Posterior cingulate gyrus (tissue), 11 donors: ENCODE measurements at places on chromosomes 5 and 9.

DNA sequence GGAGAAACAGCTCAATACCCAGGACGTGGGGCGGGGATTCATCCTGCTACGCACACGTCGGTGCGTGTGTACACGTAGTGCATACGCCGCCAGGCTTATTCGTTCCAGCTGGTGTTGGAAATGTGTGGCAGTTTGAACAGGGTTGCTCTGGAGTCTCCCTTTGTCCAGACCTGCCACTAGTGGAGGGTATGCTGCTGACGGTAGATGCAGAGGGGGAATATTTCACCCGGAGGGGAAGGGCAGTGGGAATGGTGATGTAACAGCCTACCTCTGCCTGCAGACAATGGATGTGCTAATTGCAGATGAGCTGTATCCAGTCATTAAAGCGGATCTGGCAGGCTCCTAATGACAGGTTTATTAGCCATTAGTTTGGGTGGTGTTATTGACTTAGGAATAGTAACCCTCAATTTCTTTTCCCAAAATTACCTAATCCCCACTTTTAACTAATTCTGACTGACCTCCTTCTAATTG is 142.7 kb downstream of the PAX5 start:
- DNase-seq: no peak

DNA sequence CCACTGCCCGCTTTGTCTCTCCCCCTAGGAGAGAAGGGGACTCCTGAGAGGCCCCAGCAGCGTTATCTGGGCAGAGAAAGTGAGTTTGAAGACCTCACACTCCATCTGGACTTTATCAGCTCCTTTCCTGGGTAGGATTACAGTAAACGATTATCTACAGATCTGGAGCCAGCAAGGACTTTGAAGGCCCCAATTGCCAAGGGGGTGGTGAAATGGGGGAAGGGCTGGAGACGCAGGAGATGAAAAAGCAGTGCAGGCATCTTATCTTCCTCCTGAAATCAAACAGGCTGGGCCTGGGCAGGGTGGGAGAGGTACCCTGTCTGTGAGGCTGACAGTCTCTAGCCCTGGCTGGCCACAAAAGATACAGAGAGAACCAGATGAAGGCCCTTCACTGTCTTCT is 105.8 kb upstream of the MSX2 start:
- DNase-seq: no peak

GRCh38 chr5:16849775-16850174 is 86.3 kb downstream of the MYO10 start:
- no peak for DNase-seq

DNA sequence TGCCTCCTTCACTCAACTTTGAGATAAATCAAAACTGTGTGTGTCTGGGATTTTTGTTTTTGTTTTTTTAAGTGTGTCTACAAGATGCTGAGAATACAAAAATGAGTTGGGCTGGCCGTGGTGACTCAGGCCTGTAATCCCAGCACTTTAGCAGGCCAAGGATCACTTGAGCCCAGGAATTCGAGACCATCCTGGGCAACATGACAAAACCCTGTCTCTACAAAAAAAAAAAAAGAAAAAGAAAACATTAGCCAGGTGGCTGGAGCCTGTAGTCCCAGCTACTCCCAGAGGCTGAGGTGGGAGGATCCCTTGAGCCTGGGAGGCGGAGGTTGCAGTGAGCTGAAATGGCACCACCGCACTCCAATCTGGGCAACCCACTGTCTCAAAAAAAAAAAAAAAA is 21.0 kb downstream of the HNRNPK start:
- no peak for DNase-seq
